NCI-H1694 (cell line): ENCODE measurements at places on chromosomes 4 and X.

DNA sequence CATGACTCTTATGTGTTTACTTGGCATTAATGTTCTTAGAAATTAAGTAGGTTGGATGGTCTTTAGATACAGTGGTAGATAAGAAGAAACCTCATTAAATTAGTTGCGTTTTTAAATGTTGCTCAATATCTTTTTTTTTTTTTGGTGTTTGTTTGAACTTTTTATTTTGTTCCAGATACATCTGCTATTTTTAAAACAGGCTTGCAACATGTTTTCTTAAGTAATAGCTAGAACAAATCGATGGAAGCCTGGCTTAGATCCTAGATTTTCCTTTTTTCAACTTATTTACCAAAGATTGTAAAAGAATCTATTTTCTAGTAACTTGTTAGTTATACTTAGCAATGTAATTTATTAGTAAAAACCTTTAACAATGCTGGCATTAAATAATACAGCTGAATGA, 9.3 kb downstream of the CNKSR2 start:
- DNase-seq, result no peak

- DNase-seq, result no peak
Measured at GRCh38 chr4:76784237-76784636, 113.7 kb downstream of the SOWAHB start.

DNA sequence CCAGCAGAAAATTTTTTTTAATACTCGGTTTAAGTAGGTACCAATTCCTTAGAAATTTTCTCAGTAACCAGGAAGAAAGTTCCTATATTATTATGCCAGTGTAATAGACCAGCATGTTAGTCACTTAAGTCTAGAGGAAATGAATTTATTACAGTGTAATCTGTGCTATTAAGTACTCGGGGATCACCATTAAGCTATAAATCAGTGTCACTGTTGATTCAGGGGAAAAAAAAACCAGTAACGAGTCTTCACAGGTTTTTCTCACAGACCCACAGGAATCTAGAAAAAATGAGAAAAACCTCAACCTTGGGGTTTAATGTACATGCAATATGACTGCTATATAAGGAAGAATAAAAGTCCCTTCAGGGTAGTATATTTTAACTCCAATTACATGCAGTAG, 138.3 kb upstream of the IL1RAPL2 start:
- DNase-seq, result no peak

DNA sequence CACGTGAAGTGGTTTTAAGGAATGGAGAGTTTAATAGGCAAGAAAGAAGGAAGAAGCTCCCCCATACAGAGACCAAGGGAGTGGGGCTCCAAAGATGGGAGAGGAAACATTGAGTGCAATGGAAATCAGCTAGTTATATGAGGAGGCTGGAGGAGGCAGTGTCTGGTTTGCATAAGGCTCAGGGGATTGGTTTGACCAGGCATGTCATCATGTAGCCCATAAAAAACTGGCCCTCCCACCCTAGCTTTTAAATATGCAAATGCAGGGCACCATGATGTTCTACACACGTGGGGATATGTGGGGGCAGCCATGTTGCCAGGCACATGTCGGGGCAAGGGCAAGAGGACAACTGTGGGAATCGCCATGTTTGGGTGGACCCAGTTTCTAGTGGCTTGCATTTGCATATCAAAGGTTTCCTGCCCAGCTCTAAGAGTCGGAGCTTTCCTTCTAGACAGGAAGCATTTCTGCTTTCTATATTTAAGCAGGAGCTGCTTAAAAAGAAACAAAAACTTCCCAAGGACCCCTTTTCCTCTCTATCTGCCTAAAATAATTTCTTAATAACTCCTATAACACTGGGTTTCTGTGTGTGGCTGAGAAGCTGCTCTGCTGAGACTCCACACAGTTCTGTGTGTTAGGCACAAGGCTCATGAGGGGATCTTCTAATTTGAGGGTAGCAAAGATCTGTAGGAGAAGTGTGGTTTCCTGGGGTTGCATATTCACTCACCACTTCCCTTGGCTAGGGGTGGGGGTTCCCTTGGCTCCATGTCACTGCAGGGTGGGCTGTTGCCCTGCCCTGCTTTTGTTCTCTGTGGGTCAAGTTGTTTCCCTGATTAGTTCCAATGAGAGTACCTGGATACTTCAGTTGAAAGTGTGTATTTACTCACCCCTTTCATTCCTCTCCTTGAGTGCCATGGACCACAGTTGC, 113.5 kb downstream of the VSIG4 start:
- DNase-seq, result no peak

DNA sequence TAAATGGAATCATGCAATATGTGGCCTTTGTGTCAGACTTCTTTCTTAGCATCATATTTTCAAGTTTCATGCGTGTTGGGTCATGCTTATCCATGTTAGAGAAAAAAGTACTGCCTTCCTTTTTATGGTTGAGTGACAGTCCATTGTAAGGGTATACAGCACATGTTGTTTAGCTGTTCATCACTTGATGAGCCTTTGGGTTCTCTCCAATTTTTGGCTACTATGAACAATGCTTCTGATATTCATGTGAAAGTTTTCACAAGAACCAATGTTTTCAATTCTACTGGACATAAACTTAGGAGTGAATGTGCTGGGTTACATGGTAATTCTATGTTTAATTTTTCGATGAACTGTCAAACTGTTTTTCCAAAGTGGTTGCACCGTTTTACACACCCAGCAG, 28.1 kb upstream of the LNX1 start:
- DNase-seq, result no peak

- DNase-seq, result no peak
Measured at GRCh38 chrX:149652232-149652981, 20.8 kb upstream of the TMEM185A start.

DNA sequence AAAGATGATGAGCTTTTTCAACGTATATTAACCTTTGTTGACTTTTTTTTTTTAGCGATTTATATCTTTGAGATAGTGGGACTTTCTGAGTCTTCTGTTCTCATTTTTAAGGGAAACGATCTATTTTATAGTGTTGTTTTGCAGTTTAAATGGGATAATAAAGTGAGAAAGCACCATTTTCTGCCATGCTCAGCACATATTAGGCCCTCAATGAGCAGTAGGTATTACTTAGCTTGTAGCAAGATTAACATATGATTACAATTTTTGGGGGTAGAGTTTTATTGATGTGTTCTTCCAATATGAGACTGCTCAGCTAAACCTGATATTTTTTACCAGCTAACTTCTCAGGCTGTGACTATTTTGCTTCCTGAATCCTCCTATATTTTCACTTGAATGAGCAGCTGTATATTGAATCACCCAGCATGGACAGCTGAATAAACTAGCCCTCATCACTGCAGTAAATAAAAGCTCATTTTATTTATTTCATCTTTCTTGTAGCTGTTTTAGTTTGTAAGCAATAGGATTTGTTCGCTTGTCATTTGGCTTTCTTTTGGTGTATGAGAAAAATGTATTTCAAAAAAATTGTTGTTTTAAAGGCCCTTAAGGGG, 43.7 kb downstream of the UGT8 start:
- DNase-seq, result no peak

DNA sequence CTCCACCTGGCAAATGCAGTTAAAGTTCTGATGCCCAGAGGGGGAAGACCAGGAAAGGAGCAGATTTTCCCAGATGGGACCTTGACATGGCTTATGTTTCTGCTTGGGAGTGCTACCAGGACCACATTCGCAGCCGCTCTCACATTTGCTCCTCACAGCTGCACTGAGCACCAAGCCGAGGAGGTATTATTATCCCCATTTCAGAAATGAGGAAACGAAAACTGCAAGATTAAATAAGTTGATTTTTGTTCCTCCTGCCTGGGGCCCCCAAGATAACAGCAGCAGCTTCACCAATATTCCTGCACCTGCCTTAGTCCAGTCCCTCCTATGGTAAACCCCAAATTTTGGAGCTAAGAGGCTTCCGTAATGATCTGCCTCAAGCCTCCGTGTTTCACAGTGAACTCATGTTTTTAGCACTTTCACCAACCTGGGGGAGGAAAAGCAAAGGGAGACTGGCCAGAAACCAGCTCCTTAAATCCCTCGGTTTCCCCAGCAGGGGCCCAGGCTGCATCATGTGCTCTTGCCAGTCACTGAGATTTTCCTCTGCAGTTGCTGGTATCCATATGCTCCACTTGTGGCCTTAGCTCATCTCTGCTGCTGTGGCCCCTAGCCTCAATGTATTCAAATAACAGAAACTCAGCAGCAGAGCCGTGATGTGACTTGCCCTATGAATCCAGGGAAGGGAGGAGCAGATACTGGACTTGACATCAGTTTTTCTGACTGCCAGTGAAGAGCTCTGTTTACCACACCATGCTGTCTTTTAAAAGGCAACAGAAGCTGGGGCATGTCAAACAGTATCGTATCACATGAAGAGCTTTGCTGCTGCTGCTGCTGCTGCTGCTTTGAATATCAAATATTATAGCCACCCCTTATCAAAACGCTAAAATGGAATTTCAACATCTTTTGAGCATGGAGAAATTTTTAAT, 95.5 kb upstream of the KLHL13 start:
- DNase-seq, result no peak

DNA sequence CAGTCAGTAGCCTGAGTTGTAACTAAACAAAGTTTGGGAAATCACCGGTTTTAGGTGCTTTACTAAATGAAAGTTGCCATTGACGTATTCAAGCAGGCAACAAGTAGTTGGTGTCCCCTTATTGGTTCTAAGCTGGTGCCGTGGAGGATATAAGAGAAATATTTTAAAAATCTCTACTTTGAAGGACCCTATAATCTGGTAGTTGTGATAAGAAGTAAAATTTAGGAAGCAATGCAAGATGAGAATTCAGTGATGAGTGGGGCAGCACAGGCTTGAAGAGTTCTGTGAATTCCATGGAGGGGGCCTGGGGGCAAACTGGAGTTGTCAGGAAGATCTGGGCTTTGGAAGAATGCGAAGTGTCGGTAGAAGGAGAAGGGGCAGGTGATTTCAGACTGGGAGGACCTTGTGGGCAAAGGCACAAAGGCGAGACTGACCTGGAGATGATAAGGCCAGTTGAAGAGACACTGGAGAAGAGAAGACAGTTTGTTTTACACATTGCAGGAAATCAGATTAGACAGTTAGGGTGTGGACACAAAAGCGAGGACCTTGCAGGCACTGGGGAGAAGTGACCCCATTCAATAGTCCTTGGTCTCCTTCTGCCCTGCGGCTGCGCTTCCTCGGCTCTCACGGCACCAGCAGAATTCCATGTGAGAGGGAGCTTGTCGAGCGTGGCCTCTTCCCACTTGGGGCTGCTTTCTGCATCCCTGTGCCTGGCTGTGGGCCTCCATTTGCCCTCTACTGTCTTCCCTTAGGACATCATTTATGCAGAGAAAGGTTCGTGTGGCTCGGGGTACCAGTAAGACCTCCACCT, 1.3 kb downstream of the RHOH start:
- DNase-seq, result no peak

DNA sequence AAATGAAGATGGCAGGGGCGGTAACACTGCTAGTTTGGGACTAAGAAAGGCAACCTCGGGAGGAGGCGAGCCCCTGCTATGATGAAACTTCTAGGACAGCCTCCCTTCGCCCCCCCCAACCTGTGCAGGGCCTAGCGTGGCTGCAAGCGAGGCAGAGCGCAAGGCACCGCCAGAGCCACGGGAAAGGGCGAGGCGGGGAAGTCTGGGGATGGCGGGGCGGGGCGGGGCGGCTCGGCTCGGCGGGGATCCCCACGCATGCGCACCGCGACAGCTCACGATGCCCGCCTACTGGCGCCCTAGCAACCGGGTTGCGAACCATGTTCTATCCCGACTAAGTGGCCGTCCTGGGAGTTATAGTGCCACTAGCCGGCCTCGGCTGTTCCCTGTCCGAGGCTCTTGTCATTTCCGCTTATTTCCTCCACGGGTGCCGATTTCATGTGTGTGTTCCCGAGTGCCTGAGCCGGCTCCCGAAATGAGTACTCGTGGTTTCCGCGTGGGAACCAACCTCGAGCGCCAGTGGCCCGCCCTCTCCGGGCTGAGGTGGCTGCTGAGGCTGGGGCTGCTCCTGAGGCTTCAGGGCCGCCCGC, 28.7 kb upstream of the RBMX start:
- DNase-seq, result peak; percentile 39

DNA sequence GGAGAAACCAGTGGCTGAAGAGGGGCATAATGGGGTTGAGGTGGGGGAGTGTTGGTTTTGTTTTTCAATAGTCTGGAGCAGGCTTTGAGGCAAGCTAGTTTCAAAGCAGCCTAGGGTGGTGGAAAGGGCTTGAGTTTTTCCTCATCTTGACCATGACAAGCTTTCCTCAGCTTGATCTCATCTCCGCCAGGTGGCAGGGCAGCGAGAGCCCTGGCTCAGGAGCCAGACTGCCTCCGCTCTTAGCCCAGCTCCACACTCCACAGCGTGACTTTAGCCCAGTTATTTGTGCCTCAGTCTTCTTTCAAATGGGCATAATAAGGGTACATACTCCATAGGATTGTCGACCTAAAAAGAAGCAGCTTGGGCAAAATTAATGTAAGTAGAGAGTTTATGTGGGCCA, 29.9 kb upstream of the SOWAHD start:
- DNase-seq, result no peak

DNA sequence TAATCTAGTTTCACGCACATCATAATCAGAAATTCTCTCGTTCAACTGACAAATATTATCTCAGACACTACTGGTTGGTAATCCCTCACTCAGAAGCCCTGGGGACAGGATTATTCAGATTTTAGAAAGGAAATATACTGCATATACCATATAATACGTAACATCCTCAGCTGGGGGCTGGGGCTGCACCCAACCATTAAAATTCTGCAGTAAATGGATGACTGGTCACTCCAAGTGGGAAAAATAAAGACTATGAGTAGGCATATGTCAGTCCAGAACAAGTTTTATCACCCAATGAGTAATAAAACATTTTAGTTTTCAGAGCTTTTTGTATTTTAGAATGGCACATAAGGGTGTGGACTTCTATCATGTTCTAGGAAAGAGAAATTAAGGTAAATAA, 121.7 kb upstream of the MAP3K15 start:
- DNase-seq, result no peak

DNA sequence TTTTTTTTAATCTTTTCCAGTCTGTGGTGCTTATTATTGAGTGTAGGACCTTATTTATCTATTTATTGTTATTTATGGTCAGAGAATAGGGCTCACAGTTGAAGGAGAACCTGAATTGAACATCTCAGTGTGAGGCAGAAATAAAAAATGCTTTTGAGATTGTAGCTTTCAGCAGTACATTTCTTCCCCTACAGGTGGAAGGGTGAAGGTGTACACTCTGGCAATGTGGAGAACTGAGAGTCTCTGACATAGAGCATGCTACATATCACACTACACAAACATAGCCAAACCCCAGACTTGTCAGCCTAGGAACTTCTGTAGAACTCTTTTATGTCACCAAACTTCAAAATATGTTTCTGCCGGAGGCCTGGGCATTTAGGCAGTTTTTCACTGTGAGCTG, 140.2 kb downstream of the STIM2 start:
- no peak for DNase-seq

DNA sequence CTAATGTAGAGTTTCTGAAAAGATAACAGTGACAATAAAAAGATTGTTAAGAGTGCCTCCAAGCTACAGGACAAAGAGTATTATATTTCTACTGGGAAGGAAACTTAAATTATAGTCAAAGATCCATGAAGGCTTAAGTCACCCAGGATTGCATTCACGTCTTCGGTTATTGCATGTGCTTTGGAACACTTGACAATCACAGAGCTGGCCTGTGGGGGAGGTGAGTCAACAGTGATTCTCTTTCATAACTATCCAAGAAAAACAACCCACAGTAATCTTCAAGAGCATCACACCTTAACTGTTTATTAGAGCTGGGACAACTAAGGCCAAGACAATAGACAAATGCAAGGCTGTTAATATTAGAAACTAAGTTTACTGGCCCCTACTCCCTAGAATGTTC, 40.3 kb downstream of the PDGFC start:
- DNase-seq, result no peak

GRCh38 chr4:173492315-173492714, 37.7 kb downstream of the HAND2 start:
- DNase-seq, result no peak
